ENCODE measurements at places on chromosomes 6 and 20.
A peak's percentile ranks its signal among the peaks of the same experiment; 100 is the strongest.

DNA sequence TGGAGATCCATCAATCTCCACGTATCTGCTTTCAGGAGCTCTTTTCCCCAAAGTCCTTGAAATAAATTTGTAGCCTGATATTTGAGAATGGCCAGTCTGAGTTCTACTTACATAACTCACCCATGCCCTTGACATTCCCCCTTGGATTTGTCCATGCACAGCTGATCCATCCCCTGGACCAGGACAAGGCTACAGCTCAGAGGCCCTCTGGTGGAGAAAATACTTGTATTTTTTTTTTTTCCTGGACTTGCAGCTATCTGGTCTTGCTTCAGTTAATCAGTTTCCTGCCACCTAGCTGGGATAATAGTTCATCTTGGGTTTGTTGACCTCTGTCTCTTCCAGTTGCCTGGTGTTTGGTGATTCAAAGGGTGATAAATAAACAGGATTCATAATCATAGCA is 467.6 kb downstream of the DHX35 start:
- DNase-seq, result peak; percentile 19

GRCh38 chr6:128492386-128492785 is 28.0 kb downstream of the PTPRK start:
- DNase-seq, result no peak

- no peak for DNase-seq
Measured at GRCh38 chr20:45892049-45892825, 1.1 kb downstream of the CTSA start.

DNA sequence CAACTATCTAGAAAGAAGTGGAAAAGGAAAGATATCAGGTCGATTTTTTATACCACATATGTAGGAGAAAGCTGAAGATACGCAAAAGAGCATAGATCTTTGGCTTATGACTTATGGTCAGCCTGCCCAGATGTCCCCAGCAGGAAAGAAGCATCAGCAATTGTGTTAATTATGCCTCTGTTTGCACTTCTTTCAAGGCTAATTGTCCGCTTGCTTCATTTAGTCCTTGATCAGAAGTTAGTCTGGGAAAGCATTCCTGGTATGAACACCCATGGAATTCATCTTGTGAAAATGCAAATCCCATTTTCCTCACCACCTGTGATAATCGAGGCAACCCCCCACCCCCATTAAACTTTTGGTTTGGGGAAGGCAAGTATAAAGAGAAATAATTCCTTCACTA is 62.8 kb downstream of the ATP9A start:
- no peak for DNase-seq

DNA sequence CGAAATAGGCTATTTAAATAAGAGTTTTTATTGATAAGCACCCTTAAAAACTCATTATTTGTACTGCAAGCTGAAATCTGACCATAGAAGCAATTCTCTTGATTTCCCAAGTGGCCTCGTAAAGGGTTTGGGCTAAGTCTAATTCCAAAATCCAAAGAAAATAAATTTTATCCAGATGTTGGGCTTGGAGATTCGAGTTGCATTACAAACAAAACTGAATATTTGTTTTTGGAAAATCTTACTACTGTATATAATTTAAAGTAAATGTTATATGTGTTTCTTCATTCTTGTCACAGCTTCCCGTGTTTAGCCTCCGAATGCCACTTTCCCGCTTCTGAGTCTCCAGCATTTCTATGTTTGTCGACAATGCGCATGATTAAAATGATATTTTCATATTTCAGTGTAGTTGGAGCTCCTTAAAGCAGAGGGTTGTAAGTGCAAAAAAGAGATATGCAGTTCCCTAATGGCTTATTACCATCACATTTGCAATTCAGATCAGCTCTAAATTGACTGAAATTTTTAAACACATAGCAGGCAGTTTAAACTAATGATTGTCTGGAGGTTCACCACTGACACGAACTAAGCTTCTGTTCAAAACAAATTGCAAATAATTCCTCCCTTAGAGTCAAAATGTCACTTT is 47.0 kb downstream of the PRL start:
- peak; percentile 17 for DNase-seq

GRCh38 chr20:49566401-49567364 is 1.3 kb downstream of the PTGIS start:
- no peak for DNase-seq

DNA sequence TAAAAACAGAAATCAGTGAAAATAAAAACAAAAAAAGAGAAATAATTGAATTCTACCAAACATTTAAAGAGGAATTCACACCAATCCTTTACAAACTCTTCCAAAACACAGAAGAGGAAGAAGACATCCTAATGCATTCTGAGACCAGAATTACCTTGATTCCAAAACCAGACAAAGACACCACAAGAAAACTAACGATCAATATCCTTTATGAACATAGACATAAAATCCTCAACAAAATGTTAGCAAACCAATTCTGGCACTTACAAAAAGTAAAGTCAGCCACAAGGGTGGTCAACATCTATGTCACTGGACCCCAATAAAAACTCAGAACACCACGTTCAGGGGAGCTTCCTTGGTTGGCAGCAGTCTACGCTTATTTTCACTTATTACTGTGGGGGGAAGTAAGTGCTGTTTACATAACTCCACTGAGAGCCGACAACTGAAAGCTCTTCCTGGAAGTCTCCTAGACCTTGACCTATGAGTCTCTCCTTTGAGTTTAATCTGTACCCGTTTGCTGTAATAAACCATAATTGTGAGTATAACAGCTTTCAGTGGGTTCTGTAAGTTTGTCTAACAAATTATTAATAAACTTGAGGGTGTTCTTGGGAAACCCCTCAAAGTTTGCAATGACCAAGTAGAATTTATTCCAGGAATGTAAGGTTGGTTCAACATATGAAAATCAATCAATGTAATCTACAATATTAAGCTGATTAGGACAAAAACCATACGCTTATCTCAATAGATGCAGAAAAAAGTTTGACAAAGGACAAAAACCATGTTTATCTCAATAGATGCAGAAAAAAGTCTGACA is 24.5 kb downstream of the GZF1 start:
- DNase-seq, result no peak

DNA sequence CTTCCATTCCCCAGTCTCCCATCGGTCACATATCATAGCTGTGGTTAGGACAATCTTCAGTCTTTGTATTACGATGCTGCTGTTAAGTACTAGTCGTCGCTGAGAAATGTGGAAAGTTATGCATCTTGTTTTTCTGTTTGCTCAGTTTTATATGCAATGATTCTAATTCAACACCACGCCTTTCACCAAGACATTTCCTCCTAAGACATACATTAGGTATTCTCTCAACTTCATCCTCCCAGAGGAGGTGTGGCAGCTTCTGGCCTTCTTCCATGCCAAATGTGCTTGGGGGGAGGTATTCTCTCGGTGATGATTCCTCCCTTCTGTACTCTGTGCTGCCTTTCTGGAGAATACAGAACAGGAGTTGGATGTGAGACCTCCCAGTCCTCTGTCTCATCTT is 66.1 kb downstream of the B4GALT5 start:
- DNase-seq, result no peak

DNA sequence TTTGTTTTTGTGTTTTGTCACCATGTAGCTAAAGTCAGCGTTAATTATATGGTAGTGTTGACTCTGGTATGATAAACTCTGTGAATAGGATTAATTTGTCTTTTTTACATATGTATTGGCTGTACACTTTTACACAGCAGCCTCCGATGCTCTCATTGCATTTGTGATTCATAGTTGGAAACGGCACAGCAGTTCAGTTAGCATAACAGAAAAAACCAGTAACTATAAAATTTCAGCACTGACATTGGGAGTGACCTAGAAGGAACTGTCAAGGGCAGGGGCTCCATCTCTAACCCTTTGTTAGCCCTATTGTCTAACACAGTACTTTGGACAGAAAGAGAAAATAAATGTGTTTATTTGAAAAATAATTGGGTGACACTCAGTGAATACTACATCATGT is 5.6 kb upstream of the BEND6 start:
- DNase-seq, result peak; percentile 37

GRCh38 chr6:89082486-89082891 is 1.9 kb downstream of the PNRC1 start:
- DNase-seq, result peak; percentile 45

GRCh38 chr6:145204301-145204700 is 531.0 kb downstream of the EPM2A start:
- no peak for DNase-seq

Data from fibroblast of mammary gland (primary cell).